A172 (cell line): ENCODE measurements at places on chromosomes 4 and X. TPM values are rescaled to one million over a fixed set of nuclear protein-coding genes. Genes with fewer than 3 reads are reported as not detected.

DNA sequence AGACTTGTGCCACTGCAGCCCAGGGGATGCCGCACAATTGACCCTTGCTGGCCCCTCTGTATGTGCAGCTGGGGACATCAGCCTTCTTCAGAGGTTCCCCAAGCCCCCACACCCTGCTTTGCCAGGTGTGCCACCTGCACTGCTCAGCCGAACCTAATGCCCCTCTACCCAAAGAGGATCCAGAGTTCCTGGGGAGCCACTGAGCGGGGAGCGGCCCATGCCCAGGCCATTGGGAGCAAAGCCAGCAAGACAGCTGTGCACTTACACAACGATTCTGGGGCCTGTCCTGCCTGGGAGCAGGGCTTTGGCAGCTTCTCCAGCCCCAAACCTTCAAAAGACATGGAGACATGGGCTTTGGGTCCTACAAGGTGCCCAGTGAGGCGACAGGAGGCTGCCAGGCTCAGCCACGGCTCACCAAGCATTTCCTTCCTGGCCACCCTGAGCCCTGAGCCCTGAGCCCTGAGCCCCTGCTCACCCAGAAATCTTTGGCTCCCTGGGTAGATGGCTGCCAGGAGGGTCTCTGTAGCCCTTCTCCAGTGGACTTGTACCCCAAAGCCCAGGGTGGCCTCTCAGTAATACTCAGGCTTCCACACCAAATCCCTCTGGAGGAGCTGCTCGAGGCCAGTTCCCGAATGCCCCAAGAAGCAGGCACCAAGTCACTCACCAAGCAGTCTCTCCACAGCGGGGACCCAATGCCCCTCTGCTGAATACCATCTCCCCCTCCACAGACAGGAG lies 13.0 kb downstream of the PNMA6E start:
- no peak for DNase-seq

Gene PDE6B
- total RNA-seq: not detected in 2 replicates

DNA sequence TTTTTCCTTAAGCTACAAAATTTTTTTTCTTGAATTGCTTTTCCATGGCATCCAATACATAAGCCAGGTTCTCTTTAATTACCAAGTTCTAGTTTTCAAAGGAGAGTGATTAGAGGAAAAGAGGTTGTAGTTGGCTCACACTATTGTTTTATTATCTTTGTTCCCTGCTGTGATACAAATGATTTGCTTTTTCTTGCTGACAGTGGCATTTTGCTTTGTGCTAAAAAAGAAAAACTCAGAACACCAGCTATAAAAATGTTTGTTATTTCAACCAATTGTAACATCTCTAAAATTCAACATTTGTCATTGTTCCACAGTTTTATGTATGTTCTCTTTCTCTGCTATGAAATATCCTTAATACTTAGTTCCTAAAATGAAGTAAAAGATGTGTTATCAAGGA lies 1817.2 kb downstream of the STIM2 start:
- DNase-seq: no peak

- no peak for DNase-seq
Measured at GRCh38 chr4:53895137-53895536, 169.3 kb downstream of the CHIC2 start.

GRCh38 chr4:46954643-46955042 lies 38.7 kb downstream of the GABRA4 start:
- DNase-seq: no peak

DNA sequence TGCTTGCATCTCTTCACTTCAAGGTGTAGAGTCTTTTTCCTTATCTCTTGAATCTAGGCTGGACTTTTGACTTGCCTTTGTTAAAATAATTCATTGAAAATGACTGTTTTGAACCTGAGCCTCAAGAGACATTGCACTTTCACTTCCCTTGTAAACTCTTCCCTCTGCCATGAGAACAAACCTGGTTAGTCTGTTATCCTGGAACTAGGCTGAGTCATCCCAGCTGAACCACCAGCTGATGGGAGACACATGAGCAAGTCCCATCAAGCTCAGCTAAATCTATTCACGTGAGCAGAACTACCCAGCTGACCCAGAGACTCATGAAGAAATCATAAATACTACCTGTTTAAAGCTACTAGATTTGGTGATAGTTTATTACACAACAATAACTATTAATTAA lies 202.3 kb upstream of the CENPE start:
- peak; percentile 39 for DNase-seq

DNA sequence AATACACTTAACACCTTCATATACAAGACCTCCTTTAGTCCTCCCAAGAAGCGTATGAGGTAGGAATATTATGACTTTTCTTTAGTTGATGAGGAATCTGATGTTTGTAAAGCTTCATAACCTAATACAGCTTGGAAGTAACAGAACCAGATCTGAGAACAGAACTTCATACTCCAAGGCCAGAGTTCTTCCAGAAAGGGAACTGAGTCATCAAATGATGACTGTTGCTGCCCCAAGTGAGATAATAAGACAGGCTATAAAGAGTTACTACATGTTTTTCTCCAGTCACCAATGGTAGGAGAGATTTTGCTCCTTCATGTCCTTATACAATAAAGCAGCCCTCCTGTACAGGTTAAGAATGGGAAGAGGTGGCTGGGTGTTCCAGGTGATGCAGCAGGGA lies 74.3 kb upstream of the ANXA3 start:
- DNase-seq: no peak

- no peak for DNase-seq
Measured at GRCh38 chr4:577499-578450, 1.7 kb upstream of the TMEM271 start.

DNA sequence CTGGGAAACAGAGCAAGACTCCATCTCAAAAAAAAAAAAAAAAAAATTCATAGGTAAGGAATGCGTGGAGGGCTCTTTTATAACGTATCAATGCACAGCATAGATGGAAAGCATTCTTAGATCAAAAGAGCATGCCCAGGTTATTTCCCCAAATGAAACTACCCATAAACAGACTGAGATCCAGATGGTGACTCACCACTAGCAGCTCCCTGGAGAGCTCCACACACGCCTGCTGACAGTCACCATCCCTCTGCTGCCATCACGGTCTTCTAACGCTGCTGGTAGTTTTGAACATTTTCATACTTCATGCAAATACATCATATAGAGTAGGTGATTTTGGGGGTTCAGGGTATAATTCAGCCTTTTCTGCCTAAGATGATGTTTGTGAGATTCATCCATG lies 136.9 kb downstream of the ASMT start:
- peak; percentile 85 for DNase-seq
